ENCODE measurements at places on chromosomes 13 and 19. TPM values are rescaled to one million over a fixed set of nuclear protein-coding genes. Genes with fewer than 3 reads are reported as not detected.

DNA sequence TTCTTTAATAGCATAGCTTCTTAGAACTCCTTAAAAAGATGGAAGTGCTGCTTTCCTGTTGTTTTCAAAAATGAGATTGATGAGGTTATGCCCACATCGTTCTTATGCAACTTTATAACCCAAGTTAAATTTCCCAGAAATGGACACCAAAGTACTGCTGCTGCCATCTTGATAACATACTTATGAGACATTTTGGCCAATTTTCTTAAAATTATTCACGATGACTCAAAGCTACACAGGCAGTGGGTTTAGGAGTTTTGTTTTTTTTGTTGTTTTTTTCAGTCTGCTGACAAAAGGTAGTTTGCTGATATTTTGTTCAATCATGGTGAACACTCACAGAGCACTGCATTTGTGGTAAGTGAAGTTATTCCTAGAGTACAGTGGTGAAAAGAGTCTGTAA, 54.9 kb upstream of the RFC3 start:
- H3K36me3 ChIP-seq, result no peaks in the 10 kb centered on the region
- no peak overlapping the region for H3K27ac ChIP-seq
- no peaks in the 10 kb centered on the region for H3K27me3 ChIP-seq
- no peaks in the 10 kb centered on the region for H3K4me1 ChIP-seq
- H3K4me3 ChIP-seq, result no peak overlapping the region
- no peak for DNase-seq

The FXYD1 gene
- 78.9 TPM for total RNA-seq

The GFY gene
- total RNA-seq, result not detected

DNA sequence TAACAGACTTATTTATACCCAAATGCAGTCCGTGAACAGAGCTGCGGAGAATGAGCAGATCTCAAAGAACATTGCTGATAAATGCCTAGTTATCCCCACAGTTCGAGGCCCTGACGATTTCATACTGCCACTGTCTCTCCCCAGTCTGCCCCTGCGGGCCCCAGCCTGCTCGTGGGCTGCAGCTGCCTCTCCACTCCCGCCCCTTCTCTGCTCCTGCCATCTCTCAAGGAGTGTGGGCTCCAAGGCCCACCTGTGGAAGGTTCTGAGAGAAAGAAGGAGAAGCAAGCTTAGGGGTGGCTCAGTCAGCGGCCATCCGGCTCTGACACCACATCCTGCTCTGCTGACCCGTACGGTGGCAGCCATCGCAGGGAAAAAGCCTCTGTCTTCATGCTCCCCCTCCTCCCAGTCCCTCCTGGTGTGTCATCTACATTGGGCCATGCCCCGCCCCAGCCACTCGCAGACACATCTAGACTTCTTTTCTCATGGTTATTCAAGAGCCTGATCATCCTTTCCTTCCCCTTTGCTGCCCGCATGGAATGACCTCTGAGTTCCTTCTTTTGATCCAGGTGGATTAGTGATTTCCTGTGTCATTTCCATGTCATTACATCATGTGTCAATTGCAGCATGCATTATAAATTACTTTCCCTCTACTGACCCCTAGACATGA, 52.0 kb downstream of the EPS15L1 start:
- H3K4me1 ChIP-seq, result peaks cover 7% of the 10 kb centered on the region
- H3K4me3 ChIP-seq, result no peak overlapping the region
- peaks cover 39% of the 10 kb centered on the region for H3K36me3 ChIP-seq
- no peaks in the 10 kb centered on the region for H3K27me3 ChIP-seq

DNA sequence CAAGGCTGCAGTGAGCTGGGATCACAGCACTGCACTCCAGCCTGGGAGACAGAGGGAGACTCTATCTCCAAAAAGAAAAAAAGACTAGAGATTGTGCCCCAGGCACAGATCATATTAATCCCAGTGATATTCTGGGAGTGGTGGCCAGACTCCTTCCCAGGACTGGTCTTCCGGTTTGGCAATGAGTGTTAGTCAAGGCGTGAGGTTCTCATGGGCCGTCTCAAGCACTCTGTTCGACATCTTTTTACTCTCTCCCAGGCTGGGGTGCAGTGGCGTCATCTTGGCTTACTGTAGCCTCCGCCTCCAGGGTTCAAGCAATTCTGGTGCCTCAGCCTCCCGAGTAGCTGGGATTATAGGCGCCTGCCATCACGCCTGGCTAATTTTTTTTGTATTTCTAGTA, 5.3 kb upstream of the DPRX start:
- no peak for DNase-seq
- H3K4me3 ChIP-seq, result no peak overlapping the region
- no peaks in the 10 kb centered on the region for H3K4me1 ChIP-seq
- peaks cover 10% of the 10 kb centered on the region for H3K27me3 ChIP-seq

- no peaks in the 10 kb centered on the region for H3K4me1 ChIP-seq
- DNase-seq, result no peak
- no peaks in the 10 kb centered on the region for H3K27me3 ChIP-seq
- H3K36me3 ChIP-seq, result no peaks in the 10 kb centered on the region
These were observed 196.0 kb upstream of the GPR12 start for GRCh38 chr13:26956522-26957142.

The AZU1 gene
- total RNA-seq, result 0.40 TPM

DNA sequence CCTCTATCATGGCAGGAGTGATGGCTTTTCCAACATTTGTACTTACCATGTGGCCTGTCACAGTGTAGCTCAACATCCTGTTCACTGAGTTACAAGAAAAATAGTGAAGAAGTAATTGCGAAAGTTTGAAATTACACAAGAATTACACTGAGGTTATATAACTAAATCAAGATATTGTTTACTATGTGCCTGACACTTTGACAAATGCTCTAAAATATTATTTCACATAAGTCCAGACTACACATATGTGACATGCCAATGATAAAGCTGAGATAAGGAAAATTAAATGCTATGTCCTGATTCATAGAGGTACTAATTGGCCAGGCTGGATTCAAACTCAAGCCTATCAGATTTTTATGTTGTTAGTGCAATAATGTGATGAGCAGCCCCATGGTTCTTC, 451.7 kb downstream of the PCDH9 start:
- no peaks in the 10 kb centered on the region for H3K4me1 ChIP-seq
- no peak for DNase-seq
- no peaks in the 10 kb centered on the region for H3K36me3 ChIP-seq

GRCh38 chr19:49543032-49543431, 15.2 kb downstream of the RCN3 start:
- peaks cover 9% of the 10 kb centered on the region for H3K4me1 ChIP-seq
- no peak overlapping the region for H3K4me3 ChIP-seq
- H3K36me3 ChIP-seq, result peaks cover 15% of the 10 kb centered on the region
- H3K27ac ChIP-seq, result no peak overlapping the region
- no peaks in the 10 kb centered on the region for H3K27me3 ChIP-seq
